Ureter (tissue), 1 donor: ENCODE measurements at places on chromosomes 3 and 15. TPM values are rescaled to one million over a fixed set of nuclear protein-coding genes. Genes with fewer than 3 reads are reported as not detected.

DNA sequence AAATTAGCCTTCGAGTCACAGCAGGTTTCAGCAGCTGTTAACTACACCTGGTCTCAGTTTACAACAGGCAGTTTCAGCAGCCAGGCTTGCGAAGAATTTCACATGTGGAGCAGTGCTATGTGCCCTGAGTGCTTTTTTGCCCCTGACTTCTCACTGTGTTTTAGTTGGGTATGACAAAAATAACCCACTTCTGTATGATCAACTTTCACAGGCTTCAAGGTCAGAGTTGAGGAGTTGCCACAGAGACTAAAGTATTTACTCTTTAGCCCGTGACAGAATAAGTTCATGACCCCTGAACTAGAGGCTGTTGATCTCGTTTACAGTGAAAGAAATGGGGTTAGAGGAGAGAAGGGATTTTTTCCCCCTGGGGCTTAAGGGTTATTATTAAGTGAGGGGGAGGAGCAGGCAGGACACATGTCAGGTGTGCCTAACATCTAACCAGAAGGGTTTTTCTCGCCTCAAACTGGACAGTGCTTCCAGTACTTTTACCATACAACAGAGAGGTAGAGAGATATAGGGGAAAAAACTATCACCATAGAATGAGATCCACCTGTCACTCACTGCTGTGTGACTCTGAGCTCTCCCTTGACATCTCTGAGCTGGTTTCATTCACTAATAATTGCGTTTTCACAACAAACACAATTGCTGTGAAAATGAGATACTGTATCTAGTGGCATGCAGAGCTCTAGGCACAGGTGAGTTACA, 14.0 kb upstream of the TOPBP1 start:
- no peak for DNase-seq

- DNase-seq = no peak
Observed at GRCh38 chr3:184712248-184713039, 580 bp upstream of the MAGEF1 start.

RTP1 gene
- not detected for total RNA-seq

DNA sequence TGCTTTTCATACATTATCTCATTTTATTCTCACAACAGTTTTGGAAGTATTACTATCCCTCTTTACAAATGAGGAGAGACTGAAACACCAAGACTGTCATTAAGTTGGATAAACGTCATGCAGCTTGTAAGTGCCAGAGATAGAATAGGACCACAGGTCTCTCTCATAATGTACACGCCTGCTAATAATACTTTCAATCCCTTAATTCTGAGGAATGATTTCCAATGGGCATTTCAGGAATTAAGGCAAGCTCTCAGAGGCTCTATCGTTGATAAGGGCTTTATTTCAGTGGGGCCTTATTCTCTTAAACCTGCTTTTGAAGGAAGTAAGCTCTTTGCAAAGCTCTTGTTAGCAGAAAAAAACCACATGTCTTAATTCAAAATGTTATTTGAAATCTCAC, 229.1 kb downstream of the NFKBIZ start:
- no peak for DNase-seq

GRCh38 chr15:39837454-39837853, 54.8 kb upstream of the FSIP1 start:
- no peak for DNase-seq

- DNase-seq = no peak
Observed at GRCh38 chr3:189142527-189142926, 29.2 kb upstream of the TPRG1 start.
